ENCODE measurements at places on chromosomes 6 and 20.

GRCh38 chr6:101832371-101832770, 438.9 kb downstream of the GRIK2 start:
- DNase-seq, result no peak

DNA sequence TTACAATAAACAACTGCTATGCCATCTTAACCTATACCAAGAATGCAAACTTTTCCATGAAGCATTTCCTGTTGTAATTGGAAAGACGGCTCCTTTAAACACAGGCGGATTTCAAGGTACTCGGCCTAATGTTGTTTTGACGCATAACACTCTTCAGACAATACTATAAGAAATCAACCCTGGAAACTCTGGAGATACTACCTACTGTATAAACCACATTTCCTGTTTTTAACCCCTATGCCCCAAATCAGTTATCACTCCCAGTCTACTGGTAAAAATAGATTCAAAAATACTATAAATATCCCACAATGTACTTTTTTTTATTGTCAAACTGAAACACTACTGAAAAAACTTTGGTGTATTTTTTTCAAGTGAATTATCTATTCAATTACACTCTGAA, 118.1 kb downstream of the IRF4 start:
- peak; percentile 73 for DNase-seq

DNA sequence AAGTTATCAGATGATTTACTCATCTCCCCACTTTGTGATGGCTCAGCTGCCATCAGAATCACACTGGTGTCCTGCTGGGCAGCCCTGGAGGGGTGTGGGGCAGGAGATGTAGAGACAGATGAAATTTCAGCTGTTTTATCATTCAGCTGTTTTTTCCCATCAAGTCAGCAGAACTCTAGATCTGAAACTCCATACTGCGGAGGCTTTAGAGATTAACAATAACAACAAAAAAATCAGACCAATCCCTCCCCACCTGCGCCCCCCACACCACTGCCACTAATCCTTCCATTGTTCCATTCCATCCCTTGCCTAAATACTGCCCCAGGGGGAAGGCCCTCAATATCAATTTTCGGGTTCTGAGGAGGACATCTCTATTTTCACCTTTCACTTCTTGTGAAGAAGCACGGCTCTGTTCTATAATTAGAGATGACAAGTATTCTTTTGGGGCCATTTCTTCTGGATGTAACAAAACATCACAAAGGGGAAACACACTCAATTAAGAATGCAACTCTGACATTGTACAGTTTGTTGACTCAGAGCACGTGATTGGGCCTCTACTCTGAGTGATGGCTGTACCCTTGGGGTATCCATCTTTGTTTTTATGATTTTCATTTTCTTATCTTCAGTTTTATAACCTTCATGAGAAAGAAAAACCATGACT, 396.3 kb downstream of the ZFAND3 start:
- no peak for DNase-seq

DNA sequence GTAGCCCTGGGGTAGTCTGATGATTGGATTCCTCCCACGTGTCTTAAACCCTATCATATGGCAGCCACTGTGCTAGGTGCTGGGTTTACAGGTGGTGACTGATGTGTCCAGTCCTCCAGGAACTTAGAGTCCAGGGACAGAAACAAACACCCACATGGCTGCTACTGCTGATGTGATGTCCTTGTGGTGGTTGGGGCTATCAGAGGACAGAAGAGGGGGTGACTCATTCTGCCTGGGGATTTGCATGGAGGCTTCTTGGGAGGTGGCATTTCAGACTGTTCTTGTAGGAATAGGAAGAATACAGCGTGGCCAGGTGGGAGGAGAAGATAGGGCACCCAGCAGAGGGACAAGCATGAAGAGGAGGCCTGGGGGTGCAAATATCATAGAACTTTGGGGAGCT, 9.8 kb downstream of the RAET1G start:
- DNase-seq, result no peak

GRCh38 chr6:71406865-71407860, 118.6 kb downstream of the OGFRL1 start:
- DNase-seq, result no peak

DNA sequence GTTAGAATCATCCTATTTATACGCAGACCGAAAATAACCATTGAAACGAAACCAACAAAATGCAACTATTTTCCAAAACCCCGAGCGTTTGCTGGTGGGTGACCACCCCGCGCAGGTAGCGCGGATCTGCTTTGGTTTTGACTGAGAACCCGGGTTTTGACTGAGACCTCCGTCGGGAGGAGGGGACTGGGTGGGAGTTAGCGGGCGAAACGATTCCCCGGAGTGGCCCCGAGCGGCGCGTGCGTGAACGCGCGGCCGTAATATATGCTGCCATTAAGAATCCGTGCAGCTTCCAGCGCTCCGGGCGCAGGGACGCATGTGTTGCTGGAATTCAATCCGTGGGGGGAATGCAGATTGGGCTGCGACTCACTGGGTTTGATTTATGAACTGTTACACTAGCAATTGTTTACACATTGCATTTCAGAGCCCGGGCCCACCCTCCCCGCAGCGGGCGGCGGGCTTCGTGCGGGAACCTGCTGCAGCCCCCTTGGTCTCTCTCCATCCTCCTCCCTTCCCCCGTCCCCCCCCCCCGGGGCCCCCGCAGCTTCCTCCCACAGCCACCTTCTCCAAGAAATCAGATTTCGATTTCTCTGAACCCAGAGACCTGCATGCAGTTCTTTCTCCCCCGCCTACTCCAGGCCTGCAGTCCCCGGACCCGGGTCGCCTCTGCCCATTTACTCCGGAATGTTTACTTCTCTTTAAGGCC, 9.9 kb downstream of the NRN1 start:
- DNase-seq, result no peak

DNA sequence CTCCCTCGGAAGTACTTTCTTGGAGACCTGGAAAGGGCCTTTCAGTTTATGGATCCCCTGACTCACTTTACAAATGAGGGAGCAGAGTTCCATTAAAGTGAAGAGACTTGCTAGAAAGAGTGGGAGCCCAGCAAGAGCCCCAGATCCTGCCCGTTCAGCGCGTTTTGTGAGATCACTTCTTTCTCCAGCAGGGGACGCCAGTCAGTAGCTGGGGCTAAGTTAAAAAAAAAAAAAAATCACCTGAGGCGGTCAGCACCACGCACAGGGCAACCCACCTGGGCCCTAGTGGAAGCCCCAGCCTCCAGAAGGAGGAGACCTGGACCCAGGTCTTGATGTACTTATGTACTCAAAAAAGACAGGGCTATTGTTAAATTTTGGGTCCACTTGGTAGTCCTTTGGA, 274.5 kb upstream of the RNF24 start:
- no peak for DNase-seq

DNA sequence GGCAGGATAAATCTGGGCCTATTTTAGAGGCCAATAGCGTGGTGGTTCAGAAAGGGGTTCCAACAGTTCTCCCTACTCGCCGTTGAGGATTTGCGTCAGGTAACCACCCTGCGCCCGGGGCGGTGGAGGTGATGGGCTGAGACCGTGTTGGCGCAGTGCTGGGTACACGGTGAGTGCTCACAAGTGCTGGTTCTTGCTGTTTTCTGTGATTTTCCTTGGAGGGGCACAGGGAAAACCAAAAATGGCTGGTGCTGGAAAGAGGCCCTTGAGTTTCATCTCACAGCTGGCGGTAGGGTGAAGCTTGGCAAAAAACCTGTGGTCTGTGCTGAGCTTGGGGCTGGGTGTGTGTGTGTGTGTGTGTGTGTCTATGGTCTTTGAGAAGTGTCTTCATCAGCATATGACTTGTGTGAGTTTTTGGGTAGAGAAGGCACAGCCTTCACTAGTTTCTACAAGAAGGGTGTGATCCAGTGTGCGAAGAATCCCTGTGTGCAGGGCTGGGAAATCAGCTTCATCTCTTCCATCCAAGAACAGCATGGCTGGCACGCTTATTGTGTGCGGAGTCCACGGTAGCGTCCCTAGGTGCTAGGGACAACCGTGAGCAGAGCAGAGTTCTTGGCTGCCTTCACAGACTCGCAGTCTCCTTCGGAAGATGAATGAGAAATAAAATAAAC, 35.3 kb upstream of the SCRT2 start:
- DNase-seq, result no peak

DNA sequence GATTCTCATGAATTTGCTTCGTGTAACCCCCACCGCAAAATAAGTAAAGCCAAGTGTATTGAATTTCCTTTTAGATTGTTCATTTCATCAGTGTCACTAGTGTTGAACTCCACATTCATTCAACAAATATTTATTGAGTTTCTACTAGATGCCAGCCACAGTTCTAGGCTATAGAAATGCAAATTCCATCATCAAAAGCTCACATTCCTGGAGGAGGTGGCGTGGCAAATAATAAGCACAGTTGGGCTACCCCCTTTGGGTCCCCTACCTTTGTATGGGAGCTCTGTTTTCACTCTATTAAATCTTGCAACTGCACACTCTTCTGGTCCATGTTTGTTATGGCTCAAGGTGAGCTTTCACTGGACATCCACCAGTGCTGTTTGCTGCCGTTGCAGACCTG, 12.7 kb upstream of the ME1 start:
- no peak for DNase-seq

GRCh38 chr20:47487175-47487917, 14.3 kb upstream of the NCOA3 start:
- peak; percentile 90 for DNase-seq

GRCh38 chr6:143529095-143529494, 17.6 kb upstream of the FUCA2 start:
- no peak for DNase-seq

DNA sequence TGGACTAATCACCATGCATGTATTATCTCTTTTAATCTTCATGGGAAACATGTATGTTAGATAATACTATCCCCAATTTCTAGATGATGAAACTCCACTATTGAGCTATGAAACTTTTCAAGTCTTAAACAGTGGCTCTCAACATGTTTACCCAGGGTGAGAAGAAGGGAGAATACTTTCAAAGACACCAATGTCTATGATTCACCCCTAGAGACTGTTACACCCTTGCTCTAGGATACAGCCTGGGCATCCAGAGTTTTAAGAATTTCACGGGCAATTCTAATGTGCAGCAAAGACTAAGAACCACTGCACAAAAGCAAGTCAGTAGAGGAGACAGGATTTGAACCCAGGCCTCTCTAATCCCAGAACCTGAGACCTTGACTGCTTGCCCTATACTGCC, 47.8 kb downstream of the GFOD1 start:
- no peak for DNase-seq

- peak; percentile 23 for DNase-seq
Observed at GRCh38 chr6:144566868-144567615, 281.9 kb downstream of the UTRN start.

DNA sequence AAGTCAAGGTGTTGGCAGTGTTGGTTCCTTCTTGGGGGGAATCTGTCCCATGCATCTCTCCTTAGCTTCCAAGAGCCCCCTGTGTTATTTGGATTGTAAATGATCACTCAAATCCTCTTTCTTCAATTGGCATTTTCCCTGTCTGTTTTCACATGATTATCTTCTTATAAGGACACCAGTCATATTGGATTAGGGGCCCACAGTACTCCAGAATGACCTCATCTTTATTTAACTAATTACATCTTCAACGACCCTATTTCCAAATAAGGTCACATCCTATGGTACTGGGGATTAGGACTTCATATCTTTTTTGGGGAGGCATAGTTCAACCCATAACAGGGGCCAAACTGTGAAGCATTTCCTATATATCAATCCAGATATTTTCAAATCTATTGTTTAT, 57.3 kb downstream of the PTPRA start:
- no peak for DNase-seq

GRCh38 chr6:25369036-25369432, 89.9 kb downstream of the CARMIL1 start:
- no peak for DNase-seq

- DNase-seq, result no peak
Observed at GRCh38 chr6:33672808-33673207, 38.7 kb downstream of the UQCC2 start.

- no peak for DNase-seq
Observed at GRCh38 chr6:111569951-111570350, 35.7 kb downstream of the TRAF3IP2 start.

DNA sequence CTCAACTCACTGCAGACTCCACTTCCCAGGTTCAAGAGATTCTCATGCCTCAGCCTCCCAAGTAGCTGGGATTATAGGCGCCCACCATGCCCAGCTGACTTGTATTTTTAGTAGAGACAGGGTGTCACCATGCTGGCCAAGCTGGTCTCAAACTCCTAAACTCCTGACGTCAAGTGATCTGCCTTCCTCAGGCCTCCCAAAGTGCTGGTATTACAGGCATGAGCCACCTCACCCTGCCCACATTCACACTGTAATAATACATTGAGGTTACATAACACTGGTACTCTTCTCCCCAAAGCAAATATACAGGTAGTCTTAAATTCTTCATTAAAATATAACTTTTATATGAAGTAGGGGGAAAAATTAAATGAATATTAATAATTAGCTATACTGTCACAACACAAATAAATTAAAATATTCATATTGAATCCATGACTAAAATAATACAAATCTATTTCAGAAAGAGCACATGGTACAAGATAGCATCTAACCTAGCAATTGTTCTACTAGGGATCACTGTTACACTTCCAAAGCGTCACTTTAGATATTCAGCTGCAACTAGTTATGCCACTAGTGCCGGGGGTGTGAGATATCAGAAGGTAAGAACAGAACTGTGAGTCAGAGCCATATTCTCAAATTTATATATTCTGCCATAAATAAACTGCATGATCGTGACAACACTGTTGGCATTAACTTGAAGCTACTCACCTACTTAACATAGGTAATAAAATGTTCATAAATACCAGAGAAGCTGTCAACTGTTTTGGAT, 169.1 kb upstream of the SHLD1 start:
- no peak for DNase-seq

DNA sequence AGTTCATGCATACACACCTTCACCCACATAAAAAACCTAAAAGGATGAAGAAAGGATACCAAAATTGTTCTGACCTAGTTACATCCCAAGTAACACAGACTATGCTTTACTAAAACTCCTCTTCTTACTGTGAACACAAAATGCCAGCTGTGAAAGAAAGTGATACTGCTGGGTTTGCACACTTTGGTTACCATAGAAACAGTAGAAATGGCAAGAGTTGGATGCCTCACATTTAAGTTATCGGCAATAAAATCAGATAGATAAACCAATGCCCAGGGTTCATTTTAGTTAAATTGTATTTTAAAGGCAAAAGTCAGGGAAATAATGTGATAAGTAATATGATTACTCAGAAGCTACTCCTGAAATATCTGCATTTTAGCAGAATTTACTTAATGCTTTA, 161.9 kb downstream of the CDK19 start:
- no peak for DNase-seq

- DNase-seq, result no peak
Observed at GRCh38 chr6:167691533-167692312, 135.0 kb upstream of the AFDN start.

- DNase-seq, result no peak
Observed at GRCh38 chr6:31092238-31092637, 20.1 kb downstream of the C6orf15 start.

- no peak for DNase-seq
Observed at GRCh38 chr6:37200085-37200484, 30.1 kb downstream of the PIM1 start.

- no peak for DNase-seq
Observed at GRCh38 chr6:153099636-153100035, 31.4 kb downstream of the RGS17 start.

DNA sequence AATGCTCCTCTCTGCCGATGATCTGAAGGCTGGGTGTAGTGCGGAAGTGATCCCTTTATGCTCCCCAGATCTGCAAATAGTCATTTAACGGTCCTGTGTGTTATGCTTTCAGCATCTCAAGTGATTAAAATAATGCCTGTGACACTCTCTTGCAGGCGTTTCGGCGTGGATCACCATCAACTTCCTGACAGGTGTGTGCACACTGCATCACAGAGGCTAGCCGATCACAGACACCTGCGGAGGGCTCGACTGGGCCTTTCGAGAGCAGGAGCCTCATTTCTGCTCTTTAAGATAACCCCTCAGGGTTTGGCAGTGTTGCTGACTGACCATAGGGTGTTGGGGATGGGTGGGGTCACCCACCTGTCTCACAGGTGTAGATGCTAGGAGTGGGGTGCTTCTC, 20.0 kb downstream of the ENTPD6 start:
- DNase-seq, result no peak

All from CD4-positive, alpha-beta T cell treated with Interleukin-15 for 4 hours (primary cell).